ENCODE measurements at places on chromosomes 4 and X.

- DNase-seq, result no peak
Observed at GRCh38 chr4:40255393-40256281, 58.8 kb downstream of the RHOH start.

GRCh38 chrX:23898412-23898959 is 9.3 kb downstream of the APOO start:
- no peak for DNase-seq

DNA sequence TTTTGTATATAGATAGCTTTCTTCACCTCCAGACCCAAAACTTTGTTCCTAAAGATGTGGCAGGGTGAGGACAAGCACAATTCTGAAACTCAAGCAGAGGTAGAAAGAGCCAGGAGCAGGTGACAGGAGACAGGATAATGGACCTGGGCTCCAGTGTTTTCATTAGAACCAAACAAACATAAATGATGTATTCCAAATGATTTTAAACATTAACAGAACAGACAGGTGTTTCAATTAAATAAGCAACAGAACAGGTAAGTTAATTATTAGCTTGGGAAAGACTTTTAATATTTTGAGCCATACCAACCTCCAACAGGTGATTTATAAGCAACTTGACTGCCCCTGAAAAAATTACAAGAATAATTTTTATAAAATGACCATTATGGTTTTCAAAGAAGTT is 459.4 kb upstream of the LCORL start:
- no peak for DNase-seq

DNA sequence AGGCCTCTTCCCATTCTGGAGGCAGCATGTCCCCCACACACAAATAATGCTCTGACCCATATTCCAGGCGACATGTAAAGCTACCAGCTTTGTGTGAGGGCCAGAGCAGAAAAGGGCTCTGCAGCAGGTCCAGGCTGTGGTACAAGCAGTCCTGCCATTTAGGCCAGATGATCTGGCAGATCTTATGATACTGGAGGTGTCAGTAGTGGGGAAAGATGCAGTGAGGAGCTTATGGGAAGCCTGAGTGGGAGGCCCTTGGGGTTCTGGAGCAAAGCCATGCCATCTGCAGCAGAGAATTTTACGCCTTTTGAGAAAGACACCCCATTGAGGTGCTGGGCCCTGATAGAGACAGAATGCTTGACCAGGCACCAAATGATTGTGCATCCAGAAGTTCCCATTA is 7.7 kb downstream of the SYN1 start:
- no peak for DNase-seq

- DNase-seq, result no peak
Observed at GRCh38 chr4:56048383-56048701, 99.6 kb downstream of the CEP135 start.

GRCh38 chr4:58808817-58809216 is 1698.6 kb upstream of the IGFBP7 start:
- no peak for DNase-seq

- DNase-seq, result no peak
Observed at GRCh38 chr4:175560604-175561003, 251.5 kb downstream of the GPM6A start.

GRCh38 chr4:71062436-71062835 is 69.0 kb downstream of the DCK start:
- no peak for DNase-seq

DNA sequence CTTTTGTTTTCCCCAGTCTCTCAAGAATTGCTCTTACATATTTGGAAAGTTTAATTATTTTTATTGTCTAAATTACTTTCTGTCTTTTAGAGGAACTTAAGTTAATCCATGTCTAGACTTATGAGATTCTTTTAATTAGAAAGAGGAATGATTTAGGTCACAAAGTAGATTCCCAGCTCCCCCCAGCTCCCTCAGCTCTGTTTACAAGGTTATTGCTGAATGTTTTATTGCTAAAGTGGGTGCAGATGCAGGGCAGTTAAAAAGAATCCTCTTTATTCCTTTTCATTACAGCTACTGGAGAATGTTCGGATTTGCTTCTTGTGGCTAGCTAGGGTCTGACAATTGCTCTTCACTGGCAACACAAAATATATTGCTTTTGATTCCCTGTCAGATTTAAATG is 33.7 kb upstream of the CCKAR start:
- no peak for DNase-seq

DNA sequence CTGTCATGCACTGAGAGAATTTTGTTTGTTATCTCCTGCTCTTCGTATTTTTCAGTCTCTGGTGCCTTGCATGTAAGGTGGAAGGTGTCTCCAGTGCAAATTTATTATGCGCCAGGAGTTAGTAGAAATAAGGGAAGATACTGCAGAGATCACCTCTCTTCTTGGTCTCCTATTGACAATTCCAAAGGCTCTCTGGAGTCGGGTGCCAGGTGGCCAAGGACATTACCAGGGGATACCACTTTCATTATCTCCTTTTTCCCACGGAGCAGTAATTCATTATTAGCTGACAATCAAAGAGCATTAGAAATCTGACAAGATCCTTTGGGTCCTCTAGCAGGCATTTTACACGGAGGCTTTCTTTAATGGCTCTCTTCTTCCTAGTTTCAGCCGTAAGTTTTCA is 26.0 kb downstream of the ADD1 start:
- DNase-seq, result no peak

DNA sequence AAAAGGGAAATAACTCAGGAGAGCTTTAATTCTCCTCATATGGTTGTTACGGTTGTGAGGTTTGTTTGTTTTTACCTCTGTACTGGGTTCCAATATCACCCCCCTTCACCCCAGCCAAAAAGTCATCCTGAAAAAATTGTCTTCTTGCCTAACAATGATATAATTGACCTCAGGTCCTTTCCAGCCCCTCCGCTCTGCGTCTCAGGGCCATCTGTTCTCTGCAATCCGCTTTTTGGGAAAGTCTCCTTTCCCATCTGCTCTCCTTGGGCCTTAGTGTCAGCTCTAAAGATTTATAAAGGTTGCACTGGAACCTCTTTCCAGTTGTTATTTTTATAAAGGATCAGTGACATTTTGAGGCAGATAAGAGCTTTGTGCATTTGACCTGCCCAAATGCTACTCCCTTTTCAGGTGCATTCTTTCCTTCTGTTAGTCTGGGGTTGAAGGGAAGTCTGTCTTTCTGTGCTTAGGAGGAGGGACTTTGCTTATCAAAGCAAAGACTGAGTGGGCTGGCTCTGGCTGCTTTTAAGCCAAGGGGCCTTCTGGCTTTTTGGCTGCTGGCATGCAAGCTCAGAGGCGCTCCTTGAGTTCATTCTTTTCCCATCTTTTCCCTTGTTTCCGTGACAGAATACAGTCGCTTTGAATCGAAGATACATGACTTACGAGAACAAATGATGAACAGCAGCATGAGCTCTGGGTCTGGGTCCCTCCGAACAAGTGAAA is 34.1 kb downstream of the DLG3 start:
- DNase-seq, result no peak

DNA sequence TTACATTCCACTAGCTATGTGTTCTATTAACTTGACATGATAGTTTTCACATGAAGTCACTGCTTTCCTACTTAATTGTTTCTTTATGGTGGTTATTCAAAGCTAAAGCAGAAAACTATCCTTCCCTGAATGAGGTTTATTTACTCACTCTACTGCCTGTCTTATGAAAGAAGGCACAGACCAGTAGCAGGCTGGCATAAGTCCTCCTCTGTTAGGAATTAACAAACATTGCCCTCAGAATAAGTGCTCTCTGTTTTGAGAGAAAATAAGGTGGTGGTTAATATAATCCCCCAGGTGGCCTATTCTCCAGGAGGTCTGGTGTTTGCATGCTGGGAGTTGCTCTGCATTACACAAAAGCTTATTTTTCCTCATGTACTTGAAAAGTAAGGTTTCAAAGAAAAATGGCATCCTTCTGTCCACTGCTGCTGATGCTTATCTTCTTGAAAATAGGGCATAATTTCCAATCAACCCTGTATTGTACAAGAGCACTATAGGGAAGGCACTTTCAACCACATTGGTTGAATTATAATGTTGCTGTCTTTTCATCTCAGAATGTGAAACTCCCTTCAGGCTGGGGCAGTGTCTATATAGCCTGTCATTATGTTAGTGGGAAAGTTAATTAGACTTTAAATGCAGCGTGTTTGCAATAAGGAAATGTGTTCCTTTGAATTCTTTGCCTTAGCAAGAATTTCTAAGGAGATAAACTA is 119.7 kb upstream of the TBC1D9 start:
- no peak for DNase-seq

DNA sequence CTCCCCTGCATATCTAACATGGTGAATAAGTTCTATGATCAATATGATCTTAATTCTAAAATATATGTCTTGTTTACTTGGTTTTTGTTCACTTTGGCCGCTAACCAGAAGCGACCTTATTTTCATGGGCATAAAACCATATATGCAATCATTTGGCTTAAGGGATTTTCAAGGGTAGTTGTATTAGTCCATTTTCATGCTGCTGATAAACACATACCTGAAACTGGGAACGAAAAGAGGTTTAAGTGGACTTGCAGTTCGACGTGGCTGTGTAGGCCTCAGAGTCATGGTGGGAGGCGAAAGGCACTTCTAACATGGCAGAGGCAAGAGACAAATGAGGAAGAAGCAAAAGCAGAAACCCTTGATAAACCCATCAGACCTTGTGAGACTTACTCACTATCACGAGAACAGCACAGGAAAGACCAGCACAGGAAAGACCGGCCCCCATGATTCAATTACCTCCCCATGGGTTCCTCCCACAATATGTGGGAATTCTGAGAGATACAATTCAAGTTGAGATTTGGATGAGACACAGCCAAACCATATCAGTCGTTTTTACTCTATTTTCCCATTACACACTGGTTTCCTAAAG is 114.3 kb upstream of the CPEB2 start:
- DNase-seq, result no peak

DNA sequence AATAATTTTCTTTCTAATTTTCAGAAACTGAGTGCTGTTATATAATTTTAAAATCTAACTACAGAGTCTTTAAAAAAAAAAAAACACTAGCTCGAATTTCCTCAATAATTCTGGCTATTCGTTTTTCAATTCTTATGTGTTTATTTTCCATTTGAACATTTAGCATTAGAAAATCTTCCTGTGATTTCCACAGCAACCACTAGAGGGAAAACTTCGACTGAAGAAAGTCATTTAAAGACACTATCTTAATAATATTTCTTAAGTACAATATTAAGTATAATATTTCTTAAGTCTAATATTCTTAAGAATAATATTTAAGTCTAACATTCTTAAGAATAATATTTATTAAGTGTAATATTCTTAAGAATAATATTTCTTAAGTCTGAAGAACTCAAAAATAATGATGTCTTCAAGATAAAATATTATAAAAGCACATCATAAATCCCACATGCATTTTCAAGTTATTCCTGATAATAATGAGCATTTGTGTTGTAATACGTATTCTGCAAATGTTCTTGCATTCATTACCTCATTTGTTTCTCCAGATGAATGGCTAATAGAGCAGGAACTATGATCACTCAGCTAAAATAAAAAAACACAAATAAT is 118.4 kb upstream of the WDR17 start:
- no peak for DNase-seq

All from DND-41 (cell line).